ENCODE measurements at places on chromosomes 13 and 19. TPM values are rescaled to one million over a fixed set of nuclear protein-coding genes. Genes with fewer than 3 reads are reported as not detected.

DNA sequence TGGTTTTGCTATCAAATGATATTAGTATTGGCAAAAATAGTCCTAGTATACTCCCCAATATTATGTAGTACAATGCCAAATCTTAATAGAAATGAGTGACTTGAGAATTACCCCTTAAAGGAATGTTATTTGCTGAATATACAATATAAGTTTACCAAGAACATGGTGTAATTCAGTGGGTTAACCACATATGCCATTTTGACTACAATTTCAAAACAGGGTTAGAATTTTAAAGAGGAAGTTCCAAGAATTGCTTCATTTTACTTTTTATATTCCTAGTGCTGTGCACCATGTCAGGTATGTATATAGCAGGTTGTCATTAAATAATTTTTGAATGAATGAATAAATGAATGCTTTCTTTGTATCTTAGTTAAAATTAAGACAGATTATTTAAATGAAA, 66.3 kb downstream of the LMO7 start:
- DNase-seq, result no peak

DNA sequence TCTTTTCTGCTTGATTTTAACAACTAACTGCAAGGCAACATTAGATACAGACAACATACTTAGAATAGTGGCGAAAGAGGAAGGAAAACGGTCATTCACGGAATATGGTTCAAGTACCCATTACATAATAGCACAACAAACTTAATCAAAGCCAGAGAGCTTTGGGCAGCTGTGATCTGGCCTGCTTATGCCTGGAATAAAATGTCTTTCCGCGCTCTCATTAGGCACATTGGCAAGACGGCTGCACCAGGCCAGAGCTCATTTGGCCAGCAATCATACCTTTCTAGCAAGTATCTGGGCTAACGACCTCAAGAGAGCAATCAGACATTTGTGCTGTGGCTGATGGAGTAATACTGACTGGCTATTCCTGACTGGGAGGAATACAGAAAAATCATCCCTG, 112.8 kb downstream of the NALCN start:
- DNase-seq, result no peak

DNA sequence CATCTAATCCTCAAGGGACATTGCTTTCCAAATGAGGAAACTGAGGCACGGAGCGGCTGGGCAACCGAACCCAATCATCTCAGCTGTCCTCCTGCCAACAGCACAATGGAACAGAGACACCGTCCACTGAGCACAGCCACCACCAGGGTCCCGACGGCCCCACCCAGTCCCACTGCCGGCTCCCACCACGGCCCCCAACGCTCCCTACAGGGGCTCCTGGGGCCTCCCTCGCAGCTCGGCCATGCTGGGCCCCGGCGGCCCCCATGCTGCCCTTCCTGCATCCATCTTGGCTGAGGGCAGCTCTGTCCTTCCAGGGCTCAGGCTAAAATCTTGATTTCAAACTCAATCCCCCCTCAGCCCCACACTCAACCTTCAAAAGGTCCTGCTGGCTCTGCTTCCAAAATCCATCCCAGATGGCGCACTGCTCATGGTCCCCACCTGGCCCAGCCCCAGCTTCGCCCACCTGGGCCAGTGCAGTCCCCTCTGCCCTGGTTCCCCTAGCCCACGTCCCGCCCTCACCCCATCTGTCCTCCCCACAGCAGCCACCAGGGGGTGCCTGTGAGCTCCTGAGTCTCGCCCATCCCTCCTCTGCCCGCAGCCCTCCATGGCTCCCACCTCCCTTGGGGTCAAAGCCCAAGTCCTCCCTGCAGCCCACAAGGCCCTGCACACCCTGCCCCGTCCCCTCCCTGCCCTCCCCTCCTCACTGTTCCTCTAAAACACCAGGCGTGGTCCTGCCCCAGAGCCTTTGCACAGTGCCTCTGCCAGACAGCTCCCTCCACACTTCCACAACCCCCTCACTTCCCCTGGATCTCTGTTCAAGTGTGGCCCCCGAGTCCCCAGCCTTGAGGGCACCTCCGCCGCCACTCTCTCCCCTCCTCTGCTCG, 7.9 kb downstream of the PIP5K1C start:
- no peak for DNase-seq

DNA sequence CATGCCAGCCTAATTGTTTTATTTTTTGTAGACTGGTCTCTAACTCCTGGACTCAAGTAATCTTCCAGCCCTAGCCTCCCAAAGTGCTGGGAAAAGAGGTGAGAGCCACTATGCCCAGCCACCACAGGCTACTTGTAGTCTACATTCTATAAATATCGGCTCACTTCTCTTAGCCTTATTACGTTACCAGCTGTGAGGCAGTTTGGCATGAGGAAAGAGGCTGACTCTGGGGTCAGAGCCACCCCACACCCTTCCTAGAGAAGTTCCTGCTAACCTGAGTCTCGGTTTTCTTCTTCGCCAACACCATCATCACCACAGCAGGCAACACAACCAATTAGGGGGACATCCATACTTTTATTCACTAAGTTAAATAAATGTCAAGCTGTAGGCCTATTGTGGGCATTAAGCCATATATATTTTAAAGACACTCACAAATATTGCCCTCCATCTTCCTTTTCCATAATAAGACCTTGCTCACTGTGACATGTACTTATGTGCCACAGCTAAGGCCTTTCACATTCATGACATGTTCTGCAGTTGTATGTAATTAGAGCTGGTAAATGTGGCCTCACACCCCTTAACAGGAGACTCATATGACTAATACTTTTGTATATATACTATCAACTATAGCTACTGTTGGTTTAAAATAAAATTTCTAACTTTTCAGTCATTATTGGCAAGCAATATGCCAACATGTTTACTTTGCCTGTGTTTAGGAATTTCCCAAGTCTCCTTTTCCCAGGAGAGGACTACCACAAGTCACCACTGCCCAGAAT, 5.7 kb downstream of the SLC25A30 start:
- DNase-seq, result no peak

DNA sequence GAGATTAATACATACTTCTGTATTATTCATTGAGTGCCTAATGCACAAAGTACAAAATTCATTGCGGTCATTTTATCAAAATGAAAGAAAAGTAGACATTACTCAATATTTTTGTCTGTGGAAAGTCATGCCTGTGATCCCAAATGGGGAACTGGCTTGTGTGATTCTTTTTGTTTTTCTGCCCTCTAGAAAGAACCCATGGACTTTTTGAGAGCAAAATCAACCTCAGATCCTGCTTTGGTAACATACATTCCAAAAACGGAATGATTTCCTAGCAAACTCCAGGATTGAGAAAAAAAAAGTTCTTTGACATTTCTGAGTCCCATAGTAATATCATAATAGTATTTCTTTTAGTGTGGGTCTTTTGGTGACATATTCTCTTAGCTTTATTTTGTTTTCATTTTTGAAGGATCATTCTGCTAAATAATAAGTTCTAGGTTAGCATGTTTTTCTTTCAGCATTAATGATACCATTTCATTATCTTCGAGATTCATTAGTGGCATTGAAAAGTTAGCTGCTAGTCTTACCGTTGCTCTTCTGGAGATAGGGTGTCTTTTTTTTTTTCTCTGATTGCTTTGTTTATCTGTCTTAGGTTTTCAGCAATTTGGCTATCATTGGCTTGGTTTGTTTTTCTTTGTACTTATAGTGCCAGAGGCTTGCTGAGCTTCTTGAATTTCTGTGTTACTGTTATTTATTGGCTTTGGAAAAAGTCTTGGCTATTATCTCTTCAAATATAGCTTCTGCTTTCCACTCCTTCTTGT, 102.4 kb upstream of the CSNK1A1L start:
- DNase-seq, result no peak

DNA sequence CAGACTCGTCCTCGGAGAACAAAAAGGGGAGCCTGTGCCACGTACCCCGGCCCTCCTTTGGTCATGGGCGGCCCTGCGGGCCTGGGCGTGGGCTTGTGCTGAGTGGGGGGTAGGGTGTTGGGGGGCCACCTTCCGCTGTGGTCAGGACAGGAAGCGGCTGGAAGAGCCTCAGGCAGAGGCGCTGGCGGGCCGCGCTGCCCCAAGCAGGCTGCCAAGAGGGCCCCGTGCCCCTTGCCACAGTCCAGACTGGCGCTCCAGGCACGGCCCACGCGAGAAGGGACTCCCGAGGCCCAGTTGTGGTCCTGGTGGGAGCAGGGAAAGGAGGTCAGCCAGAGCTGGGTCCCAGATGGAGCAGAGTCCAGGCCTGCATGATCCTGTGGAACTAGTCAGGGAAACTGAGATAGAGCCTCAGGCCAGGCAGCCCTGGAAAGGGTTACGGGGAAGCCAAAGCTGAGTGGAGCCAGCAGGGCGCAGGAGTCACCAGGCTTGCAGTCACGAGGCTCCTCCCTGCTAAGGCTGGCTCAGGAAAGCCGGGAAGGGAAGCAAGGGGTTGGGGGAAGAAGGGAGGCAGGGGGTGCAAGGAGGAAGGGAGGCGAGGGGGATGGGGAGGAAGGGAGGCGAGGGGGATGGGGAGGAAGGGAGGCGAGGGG, 135.0 kb downstream of the CRYL1 start:
- no peak for DNase-seq

GRCh38 chr19:48368936-48369335, 4.8 kb downstream of the SYNGR4 start:
- DNase-seq, result no peak

GRCh38 chr13:36337938-36338641, 8.1 kb downstream of the SPART start:
- no peak for DNase-seq

DNA sequence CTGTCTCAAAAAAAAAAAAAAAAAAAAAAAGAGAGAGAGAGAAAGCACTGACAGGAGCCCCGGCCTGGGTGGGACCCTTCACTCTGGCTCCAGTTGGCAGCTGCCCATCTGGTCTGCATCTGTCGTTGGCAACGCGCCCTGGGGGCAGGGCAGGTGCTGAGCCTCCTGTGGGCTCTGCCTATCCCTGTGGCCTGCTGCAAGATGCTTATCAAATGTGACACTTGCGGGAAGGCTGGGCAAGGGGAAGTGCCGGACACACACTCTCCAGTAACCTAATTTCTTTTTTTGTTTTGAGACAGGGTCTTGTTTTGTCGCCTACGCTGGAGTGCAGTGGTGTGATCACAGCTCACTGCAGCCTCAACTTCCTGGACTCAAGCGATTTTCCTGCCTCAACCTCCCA, 10.7 kb upstream of the KPTN start:
- no peak for DNase-seq

- DNase-seq, result no peak
Observed at GRCh38 chr13:27405546-27406134, 18.8 kb upstream of the GTF3A start.

- DNase-seq, result no peak
Observed at GRCh38 chr13:96835546-96835945, 158.7 kb downstream of the OXGR1 start.

- DNase-seq, result no peak
Observed at GRCh38 chr13:77909827-77910226, 8.8 kb downstream of the EDNRB start.

GRCh38 chr13:63636316-63636993, 2220.8 kb upstream of the PCDH20 start:
- no peak for DNase-seq

- peak; percentile 27 for DNase-seq
Observed at GRCh38 chr13:93364166-93364565, 137.6 kb downstream of the GPC6 start.

- no peak for DNase-seq
Observed at GRCh38 chr13:94660695-94661326, 51.5 kb downstream of the SOX21 start.

- DNase-seq, result no peak
Observed at GRCh38 chr13:94313321-94313910, 166.1 kb downstream of the DCT start.

DNA sequence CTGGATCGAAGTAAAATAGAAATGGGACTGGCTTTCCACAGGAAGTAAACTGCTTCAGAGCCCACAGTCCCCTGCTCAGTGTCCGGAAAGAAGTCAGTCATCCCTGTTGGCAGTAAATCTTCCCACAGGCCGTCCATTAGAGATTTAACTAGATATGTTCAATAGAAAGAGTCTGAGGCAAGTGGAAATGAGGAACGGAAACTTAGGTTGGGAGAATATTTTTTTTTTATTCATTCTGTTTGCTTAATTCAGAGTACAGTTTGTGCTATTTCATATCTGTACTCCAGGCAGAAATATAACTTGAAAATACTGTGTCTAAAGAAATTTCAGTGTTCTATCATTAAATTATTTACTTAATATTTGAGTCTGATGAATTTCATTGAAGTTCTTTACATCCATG, 22.7 kb downstream of the SLC25A15 start:
- no peak for DNase-seq

- DNase-seq, result no peak
Observed at GRCh38 chr13:110485604-110486003, 75.9 kb downstream of the RAB20 start.

- DNase-seq, result no peak
Observed at GRCh38 chr19:23281663-23282276, 31.6 kb upstream of the ZNF724 start.

DNA sequence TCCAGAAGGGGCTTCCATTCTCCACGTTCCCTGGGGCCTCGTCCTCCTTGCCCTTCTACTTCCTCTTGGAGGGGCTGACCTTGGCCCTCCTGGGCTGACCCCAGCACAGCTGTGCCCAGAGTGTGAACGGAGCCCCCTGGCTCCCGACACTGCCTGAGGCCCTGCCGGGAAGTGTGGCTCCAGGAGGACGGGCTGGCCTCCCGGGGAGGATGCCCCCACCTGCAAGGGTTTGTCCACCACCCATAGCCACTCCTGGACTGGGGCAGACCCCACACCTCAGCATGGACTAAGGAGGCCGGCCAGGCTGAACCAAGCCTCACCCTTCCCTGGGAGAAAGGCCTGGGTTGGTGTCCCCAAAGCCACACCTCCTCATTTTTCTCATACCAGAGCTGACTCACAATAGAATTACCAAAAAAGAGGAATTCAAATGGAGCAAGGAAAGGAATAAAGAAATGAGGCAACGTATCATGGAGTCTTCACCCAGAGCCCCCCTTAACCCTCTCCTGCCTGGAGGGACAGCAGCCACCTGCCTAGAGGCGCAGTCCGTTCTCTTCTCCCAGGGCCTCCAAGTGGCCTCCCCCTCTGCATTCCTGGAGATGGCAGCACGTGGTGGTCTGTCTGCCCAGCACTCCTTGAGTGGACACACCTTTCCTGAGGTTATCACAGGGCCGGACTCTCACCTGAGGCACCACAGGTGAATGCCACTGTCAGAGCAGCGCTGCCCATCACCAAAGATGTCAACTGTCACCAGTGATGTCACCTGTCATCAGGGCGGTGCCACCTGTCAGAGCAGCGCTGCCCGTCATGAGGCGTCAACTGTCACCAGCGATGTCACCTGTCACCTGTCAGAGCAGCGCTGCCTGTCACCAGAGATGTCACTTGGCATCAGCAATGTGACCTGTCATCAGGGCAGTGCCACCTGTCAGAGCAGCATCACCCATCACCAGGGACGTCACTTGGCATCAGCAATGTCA, 3.1 kb upstream of the C13orf46 start:
- DNase-seq, result peak; percentile 38

- no peak for DNase-seq
Observed at GRCh38 chr19:12921047-12921446, 2.0 kb upstream of the SYCE2 start.

- DNase-seq, result no peak
Observed at GRCh38 chr13:90405301-90405700, 942.2 kb upstream of the MIR17HG start.

- DNase-seq, result no peak
Observed at GRCh38 chr13:78701383-78701782, 42.4 kb upstream of the OBI1 start.

KLK6 gene
- polyA plus RNA-seq, result not detected

EPN1 gene
- polyA plus RNA-seq, result 44.1 TPM

CTU1 gene
- 1.7 TPM for polyA plus RNA-seq

CEBPA gene
- polyA plus RNA-seq, result 0.02 TPM

TMEM91 gene
- 6.3 TPM for polyA plus RNA-seq

KLK7 gene
- polyA plus RNA-seq, result not detected

MIER2 gene
- 25.5 TPM for polyA plus RNA-seq

NOVA2 gene
- not detected for polyA plus RNA-seq

ZNF490 gene
- 3.7 TPM for polyA plus RNA-seq

TPTE2 gene
- polyA plus RNA-seq, result not detected

KL gene
- not detected for polyA plus RNA-seq

CACNA1A gene
- 12.2 TPM for polyA plus RNA-seq

ACP7 gene
- not detected for polyA plus RNA-seq
